Karpas-422 (cell line): ENCODE measurements at places on chromosomes 2 and 18. TPM values are rescaled to one million over a fixed set of nuclear protein-coding genes. Genes with fewer than 3 reads are reported as not detected.

The MBD1 gene
- total RNA-seq, result 33.0 and 85.4 TPM in 2 replicates

The MSH2 gene
- total RNA-seq, result 28.4 and 38.7 TPM in 2 replicates

- H3K27me3 ChIP-seq, result no peaks in the 10 kb centered on the region
- H3K36me3 ChIP-seq, result no peaks in the 10 kb centered on the region
- no peak overlapping the region for H3K27ac ChIP-seq
- no peak overlapping the region for H3K4me3 ChIP-seq
- no peak for DNase-seq
Observed at GRCh38 chr2:175398848-175399247, 217.3 kb upstream of the ATP5MC3 start.

GRCh38 chr2:10876963-10877362, 34.8 kb upstream of the KCNF1 start:
- no peaks in the 10 kb centered on the region for H3K36me3 ChIP-seq
- H3K4me1 ChIP-seq, result no peaks in the 10 kb centered on the region
- no peak for DNase-seq
- H3K27ac ChIP-seq, result no peak overlapping the region
- H3K4me3 ChIP-seq, result no peak overlapping the region
- no peaks in the 10 kb centered on the region for H3K27me3 ChIP-seq

GRCh38 chr18:46591783-46592391, 65.1 kb downstream of the LOXHD1 start:
- no peaks in the 10 kb centered on the region for H3K36me3 ChIP-seq
- H3K4me3 ChIP-seq, result no peak overlapping the region
- H3K27ac ChIP-seq, result no peak overlapping the region
- no peaks in the 10 kb centered on the region for H3K4me1 ChIP-seq
- no peaks in the 10 kb centered on the region for H3K27me3 ChIP-seq

DNA sequence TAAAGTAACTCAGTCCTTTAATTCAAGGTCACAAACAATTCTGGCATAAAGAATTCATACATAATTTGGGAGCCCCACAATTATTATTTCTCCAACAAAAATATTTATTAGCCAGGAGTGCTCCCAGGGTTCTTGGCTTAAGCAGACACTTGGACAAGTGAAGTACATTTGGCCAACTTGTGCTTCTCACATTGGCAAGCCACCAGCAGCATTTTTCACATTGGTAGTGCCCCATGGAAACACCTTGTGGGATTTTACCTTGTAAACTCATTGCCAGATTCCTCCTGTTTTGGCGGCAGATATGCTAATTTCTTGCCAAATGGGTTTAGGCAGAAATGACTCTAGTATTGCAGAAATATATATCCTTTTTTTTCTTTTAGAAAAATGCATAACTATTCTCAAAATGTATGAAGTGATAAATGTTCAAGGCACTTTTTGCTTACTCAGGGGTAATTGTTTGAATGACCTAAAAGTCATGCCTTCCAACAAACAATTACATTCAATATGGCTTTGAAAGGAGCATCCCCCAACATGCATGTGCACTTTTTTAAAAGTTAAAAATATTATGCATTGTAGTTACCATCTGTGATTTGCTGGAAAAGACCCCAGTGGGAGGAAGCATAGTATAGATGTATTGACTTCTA, 113.5 kb downstream of the CSRNP3 start:
- no peak overlapping the region for H3K4me3 ChIP-seq
- H3K27ac ChIP-seq, result peak overlapping the region; percentile 53
- H3K36me3 ChIP-seq, result no peaks in the 10 kb centered on the region; the same call in none of the 2 replicates
- H3K27me3 ChIP-seq, result no peaks in the 10 kb centered on the region
- H3K4me1 ChIP-seq, result peaks cover 47% of the 10 kb centered on the region

DNA sequence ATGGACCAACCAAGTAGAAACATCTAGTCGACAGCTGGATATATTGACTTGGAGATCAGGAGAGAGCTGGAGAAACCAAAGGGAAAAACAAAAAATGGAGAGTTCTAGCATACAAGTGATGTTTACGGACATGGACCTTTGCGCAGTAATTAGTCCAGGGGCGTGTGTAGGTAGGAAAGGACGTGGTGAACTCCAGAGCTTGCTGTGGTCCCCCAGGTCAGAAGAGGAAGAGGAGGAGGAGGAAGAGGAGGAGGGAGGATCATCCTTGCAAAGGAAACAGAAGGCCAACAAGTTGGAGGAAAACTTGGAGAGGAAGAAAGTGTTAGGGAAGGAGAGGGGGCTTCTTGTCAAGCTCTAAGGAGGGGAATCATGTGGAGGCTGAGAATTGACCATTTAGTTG, 17.5 kb downstream of the TRAF3IP1 start:
- H3K27me3 ChIP-seq, result no peaks in the 10 kb centered on the region
- peaks cover 6% of the 10 kb centered on the region; the same call in 1 of the 2 replicates for H3K36me3 ChIP-seq
- peak overlapping the region; percentile 6; the same call in 1 of the 2 replicates for H3K27ac ChIP-seq
- DNase-seq, result no peak

- DNase-seq, result no peak
- no peak overlapping the region for H3K27ac ChIP-seq
Observed at GRCh38 chr2:64622443-64623241, 31.1 kb downstream of the SERTAD2 start.

DNA sequence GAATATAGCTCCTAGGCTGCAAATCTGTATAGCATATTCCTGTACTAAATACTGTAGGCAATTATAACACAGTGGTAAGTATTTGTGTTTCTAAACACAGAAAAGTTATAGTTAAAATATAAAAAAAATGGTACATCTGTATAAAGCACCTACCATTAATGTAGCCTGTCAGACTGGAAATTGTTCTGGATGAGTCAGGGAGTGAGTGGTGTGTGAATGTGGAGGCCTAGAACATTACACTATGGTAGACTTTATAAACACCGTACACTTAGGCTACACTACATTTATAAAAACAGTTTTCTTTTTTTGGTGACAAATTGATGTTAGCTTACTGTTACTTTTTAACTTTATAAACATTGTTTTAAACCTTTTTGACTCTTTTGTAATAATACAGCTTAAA, 226.3 kb downstream of the CCDC85A start:
- DNase-seq, result no peak
- H3K36me3 ChIP-seq, result no peaks in the 10 kb centered on the region
- H3K4me1 ChIP-seq, result no peaks in the 10 kb centered on the region

DNA sequence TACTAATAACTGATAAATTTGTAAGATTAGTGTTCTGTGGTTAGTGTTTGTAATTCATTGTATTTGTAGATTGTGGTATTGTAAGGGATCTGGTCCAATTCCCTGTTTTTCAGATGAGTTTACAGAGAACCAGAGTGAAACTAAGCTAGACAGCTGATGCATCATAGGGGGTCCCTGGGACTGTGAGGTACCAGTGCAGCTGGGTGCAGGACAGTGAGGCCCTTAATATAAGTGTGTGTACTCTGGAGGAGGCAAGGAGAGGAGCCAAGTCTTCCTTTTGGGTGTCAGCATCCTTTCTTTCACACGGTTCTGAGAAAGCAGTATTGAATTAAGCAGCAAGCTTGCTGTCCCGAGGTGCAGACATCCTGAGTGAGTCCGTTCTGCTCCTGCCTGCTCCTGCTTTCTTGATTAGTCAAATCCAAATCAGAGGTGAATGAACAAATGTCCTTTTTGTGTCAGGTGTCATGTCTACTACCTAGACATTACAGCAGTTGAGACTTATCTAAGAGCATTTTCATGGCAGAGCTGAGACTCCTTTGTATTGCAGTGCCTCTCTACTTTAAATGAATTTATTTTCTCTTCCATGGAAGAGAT, 194.9 kb downstream of the MCFD2 start:
- no peak overlapping the region for H3K4me3 ChIP-seq
- no peaks in the 10 kb centered on the region for H3K36me3 ChIP-seq
- no peak overlapping the region for H3K27ac ChIP-seq
- H3K4me1 ChIP-seq, result no peaks in the 10 kb centered on the region
- no peak for DNase-seq

The IER3IP1 gene
- 32.2 and 32.9 TPM in 2 replicates for total RNA-seq

GRCh38 chr18:75923169-75923568, 495.7 kb upstream of the SMIM21 start:
- no peak for DNase-seq
- no peaks in the 10 kb centered on the region for H3K4me1 ChIP-seq
- no peaks in the 10 kb centered on the region for H3K27me3 ChIP-seq
- H3K4me3 ChIP-seq, result no peak overlapping the region
- H3K27ac ChIP-seq, result no peak overlapping the region

GRCh38 chr2:139214801-139215200, 434.6 kb upstream of the NXPH2 start:
- no peaks in the 10 kb centered on the region for H3K36me3 ChIP-seq
- H3K27me3 ChIP-seq, result no peaks in the 10 kb centered on the region
- H3K4me3 ChIP-seq, result no peak overlapping the region
- no peak for DNase-seq

DNA sequence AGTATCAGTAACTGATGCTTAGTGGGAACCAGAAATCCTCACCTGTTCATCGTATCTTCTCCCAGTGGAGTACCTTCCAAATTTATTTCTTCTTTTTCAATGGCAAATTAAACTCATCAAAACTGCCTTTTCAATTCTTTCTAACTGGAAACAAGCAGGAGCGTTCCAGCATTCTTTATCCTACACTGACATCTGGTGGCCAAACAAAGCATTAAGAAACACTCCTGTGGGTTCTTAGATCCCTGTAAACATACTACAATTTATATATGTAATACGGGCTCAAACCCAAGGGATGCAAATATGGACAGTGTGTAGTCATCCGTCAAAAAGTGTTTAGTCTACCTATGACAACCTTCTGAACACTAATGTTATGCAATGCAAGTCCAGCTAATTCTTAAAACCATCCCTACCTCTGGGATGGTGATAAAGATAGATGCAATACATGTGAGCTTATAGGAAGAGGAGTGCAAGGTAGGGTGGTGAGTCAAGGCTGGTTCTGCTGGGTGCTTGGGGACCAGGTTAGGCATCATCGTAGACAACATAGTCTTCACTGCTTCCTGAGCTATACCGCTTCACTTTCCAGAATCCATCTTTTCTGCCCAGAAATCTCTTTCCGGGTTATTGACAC, 375.0 kb downstream of the CTNNA2 start:
- no peaks in the 10 kb centered on the region for H3K36me3 ChIP-seq
- no peaks in the 10 kb centered on the region for H3K4me1 ChIP-seq
- H3K27me3 ChIP-seq, result no peaks in the 10 kb centered on the region; the same call in 1 of the 2 replicates
- H3K27ac ChIP-seq, result no peak overlapping the region
- no peak overlapping the region for H3K4me3 ChIP-seq
- peak; percentile 89 for DNase-seq

DNA sequence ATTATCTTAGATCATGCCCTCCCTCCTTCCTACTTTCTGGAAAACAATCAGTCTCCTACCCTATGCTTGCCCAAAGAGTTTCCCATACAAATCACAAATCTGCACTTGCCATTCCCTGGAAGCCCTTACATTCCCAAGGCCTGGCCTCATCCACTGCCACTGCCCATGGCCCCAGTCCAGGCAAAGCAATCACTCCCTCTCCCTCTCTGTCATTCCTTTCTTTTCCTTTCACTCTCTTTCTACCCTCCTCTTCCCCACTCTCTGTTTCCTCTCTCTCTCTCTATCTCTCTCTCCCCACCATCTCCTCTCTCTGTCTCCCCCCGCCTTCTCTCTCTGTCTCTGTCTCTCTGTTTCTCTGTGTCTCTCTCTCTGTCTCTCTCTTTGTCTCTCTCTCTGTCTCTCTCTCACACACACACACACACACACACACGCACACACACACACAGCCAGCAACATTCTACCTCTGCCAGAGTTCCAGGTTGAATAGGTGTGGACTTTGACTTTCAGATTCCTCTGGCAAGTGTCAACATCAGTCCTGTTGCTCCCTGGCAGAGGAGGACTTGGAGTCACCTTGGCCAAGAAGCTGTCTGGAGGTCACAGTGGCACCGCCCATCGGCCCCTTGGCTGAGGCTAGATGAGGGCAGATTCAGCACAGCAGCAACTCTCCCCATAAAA, 43.7 kb upstream of the NAT8 start:
- no peaks in the 10 kb centered on the region for H3K4me1 ChIP-seq
- H3K36me3 ChIP-seq, result no peaks in the 10 kb centered on the region
- no peak for DNase-seq
- no peak overlapping the region for H3K4me3 ChIP-seq
- H3K27ac ChIP-seq, result no peak overlapping the region
- no peaks in the 10 kb centered on the region for H3K27me3 ChIP-seq

DNA sequence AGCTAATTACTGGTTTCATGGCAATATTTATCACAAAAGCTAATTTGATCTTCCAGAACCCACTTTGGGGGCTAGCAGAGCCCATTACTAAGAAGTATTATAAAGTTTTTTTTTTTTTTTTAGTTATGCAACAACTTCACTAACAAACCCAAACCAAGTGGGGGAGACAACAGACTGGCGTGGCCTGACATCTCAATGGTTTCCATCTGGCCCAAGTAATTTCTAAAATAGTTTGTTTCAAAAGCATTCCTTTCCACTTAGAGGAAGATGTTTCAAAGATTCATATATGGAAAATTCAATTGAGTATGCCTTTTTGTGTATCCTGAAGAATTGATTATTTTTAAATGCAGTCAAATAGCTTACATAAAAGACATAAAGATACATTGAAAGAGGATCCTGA, 367.1 kb downstream of the HRH4 start:
- no peak overlapping the region for H3K4me3 ChIP-seq
- no peaks in the 10 kb centered on the region for H3K36me3 ChIP-seq
- H3K27me3 ChIP-seq, result no peaks in the 10 kb centered on the region
- H3K4me1 ChIP-seq, result no peaks in the 10 kb centered on the region

The NAT8 gene
- not detected in 2 replicates for total RNA-seq

- H3K36me3 ChIP-seq, result no peaks in the 10 kb centered on the region
- H3K4me1 ChIP-seq, result no peaks in the 10 kb centered on the region
- no peaks in the 10 kb centered on the region for H3K27me3 ChIP-seq
- no peak for DNase-seq
Observed at GRCh38 chr2:99748344-99748743, 258.5 kb upstream of the REV1 start.

The DNAJC5G gene
- not detected in 2 replicates for total RNA-seq

DNA sequence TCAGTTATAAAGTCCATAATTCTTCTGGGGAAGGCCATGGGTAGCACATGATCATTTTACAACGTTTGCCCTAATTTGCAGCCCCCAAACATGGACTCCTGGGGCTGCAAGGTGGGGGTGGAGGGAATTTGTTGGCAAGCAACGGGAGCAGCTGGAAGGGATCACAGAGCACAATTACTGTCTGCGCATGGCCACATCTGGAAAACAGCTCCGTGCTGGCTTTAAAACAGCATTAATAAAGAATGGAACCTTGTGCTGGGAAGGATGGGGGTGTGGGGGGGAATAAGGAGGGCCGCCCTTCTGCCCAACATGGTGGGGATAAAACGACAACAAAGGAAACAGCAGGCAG, 60.9 kb upstream of the SLC14A2 start:
- no peak overlapping the region for H3K27ac ChIP-seq
- H3K36me3 ChIP-seq, result no peaks in the 10 kb centered on the region
- H3K4me1 ChIP-seq, result no peaks in the 10 kb centered on the region
- no peak overlapping the region for H3K4me3 ChIP-seq
- H3K27me3 ChIP-seq, result no peaks in the 10 kb centered on the region

The TSGA10 gene
- total RNA-seq, result 9.9 and 12.7 TPM in 2 replicates

The TGFA gene
- not detected in 2 replicates for total RNA-seq

GRCh38 chr2:2793925-2794560, 463.0 kb upstream of the MYT1L start:
- no peaks in the 10 kb centered on the region; the same call in 1 of the 2 replicates for H3K27me3 ChIP-seq
- H3K4me1 ChIP-seq, result peaks cover under 1% of the 10 kb centered on the region; the same call in 1 of the 2 replicates
- DNase-seq, result no peak
